Panc1 (cell line): ENCODE measurements at places on chromosomes 1 and 21.

DNA sequence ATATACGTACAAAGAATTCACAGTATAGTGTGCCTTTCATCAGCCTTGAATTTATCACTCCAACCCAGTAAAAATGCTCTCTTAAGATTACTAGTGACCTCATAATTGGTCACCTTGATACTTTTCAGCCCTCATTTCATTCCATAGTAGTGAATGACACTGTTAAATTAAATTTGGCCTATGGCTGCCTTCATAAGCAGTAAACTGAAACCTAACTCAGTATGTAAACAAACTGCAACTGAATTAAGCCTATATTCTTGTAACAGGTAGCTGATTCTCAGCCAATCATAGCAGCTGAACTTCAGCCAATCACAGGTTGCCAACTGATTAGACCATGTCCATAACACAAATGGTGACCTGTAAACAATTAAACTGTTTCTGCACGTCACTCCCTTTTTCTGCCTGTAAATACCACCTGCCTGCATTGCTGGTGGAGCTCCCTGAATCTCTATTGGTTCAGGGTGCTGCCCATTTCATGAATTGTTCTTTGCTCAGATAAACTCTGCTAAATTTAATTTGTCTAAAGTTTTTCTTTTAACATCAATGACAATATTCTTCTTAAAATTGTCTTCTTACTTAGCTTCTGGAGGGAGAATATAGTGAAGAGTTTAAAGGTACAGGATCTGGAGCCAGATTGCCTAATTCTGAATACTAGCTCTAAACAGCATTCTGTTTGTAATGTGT is 24.0 kb upstream of the CAMSAP2 start:
- DNase-seq: no peak
- H3K4me1 ChIP-seq: no peaks in the 10 kb centered on the region
- H3K36me3 ChIP-seq: no peaks in the 10 kb centered on the region
- no peak overlapping the region for H3K27ac ChIP-seq

DNA sequence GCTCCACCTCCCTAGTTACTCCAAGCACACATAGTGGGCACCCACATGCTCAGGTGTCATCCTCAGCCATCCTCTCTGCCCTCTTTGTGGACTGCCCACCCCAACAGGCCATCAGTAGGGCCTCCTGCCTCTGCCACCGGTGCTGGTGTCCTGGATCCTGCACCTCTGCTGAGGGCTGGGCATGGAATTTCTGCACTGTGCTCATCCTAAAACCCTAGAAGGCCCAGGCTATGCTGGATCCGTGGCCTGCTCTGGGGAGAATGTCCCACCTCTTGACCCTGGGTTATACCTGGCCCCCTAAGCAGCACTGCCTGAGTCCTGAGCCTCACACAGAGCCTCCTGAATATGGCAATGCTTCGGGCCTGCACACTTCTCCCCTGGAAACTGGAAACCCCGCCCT is 318.3 kb downstream of the MATN1 start:
- H3K4me3 ChIP-seq: no peak overlapping the region
- H3K27me3 ChIP-seq: no peaks in the 10 kb centered on the region
- H3K4me1 ChIP-seq: no peaks in the 10 kb centered on the region; the same call in 1 of the 2 replicates

GRCh38 chr1:65079941-65080340 is 68.1 kb upstream of the AK4 start:
- no peak overlapping the region for H3K27ac ChIP-seq
- no peaks in the 10 kb centered on the region for H3K36me3 ChIP-seq
- 0 out of 2 replicates have a peak, but pooled peaks cover 2% of the 10 kb centered on the region for H3K27me3 ChIP-seq

DNA sequence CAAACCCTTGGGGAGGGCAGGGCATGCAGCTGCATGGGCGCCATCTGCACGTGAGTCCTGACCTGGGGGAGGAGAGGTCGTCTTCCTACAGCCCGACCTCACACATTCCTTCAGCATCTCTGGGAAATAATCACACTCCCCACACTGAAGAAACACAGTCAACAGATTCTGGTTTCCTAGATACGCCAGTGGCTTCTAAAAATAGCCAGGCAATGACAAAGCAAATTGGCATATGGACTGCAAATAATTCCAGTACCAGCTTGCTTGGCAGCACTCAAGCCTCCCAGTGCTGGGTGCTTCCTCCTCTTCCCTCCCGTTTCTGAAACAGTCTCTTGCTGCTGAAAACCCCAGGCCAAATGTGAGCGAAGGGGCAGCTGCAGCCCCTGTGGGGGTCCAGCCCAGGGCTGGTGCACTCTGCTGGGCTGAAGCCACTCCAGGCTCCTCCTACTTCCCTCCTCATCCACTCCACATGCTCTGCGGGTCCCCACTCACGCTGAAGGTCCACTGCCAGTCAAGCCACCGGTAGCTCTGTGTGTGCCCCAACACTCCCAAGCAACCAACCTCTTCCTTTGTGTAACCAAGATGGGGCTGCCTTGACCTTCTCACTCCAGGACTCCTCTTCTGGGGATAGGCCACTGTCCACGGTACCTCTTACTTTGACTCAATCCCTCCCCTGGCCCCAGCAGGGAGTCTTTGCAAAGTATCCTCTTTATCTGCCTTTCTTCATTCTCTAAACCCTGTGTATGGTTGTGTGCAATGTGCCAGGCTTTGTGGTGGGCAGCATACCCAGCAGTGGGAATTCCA is 69.0 kb downstream of the KCND3 start:
- H3K27me3 ChIP-seq: no peaks in the 10 kb centered on the region; the same call in 1 of the 2 replicates
- no peak for DNase-seq
- no peak overlapping the region for H3K4me3 ChIP-seq
- H3K36me3 ChIP-seq: no peaks in the 10 kb centered on the region
- H3K4me1 ChIP-seq: no peaks in the 10 kb centered on the region

DNA sequence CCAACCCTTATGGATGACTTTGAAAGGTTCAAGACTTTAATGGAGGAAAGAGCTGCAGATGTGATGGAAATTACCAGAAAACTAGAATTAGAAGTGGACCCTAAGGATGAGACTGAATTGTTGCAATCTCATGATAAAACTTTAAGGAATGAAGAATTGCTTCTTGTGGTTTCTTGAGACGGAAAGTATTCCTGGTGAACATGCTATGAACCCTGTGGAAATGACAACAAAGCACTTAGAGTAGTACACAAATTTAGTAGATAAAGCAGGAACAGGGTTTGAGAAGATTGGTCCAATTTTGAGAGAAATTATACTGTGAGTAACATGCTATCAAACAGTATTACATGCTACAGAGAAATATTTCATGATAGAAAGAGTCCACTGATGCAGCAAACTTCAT is 215.4 kb downstream of the OMA1 start:
- H3K36me3 ChIP-seq: no peaks in the 10 kb centered on the region
- H3K4me1 ChIP-seq: no peaks in the 10 kb centered on the region
- DNase-seq: no peak
- no peak overlapping the region for H3K4me3 ChIP-seq
- H3K27me3 ChIP-seq: no peaks in the 10 kb centered on the region

DNA sequence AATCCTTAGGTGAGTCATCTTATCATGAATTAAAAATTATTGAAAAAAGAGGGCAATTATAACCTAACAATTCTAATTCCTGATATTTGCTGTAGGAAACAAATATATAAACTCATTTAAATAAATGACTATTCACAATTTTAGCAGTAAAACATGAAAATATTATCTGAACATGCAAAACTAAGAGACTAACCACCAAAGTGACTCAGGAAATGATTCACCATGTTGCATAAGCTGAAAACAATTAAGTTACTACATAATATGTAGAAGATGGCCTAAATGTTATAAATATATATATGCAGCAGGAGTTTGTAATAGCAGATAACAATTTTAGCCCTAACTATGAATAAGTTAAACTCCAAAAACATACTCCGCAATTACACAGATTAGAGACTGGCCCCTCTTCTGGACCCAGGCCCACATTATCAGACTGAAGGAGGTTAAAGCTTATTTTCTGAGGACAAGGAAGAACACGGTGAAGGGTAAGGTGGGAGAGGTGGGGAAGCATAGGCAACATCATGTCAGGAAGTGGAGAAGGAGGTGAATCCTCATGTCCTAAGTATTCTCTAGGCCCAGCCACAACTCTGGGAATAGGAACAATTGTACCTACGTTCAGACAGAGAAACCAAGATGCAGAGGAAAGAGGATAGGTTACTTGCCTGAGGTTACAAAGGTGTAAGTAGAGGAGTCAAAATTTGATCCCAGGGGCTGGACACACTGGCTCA is 15.6 kb upstream of the AIM2 start:
- H3K27me3 ChIP-seq: no peaks in the 10 kb centered on the region
- no peaks in the 10 kb centered on the region for H3K4me1 ChIP-seq
- DNase-seq: no peak
- no peak overlapping the region for H3K27ac ChIP-seq
- no peak overlapping the region for H3K4me3 ChIP-seq

- peaks cover 32% of the 10 kb centered on the region for H3K4me1 ChIP-seq
- peak overlapping the region; percentile 84; the same call in 1 of the 2 replicates for H3K27ac ChIP-seq
- no peak for DNase-seq
These were observed 167.7 kb downstream of the RUNX1 start for GRCh38 chr21:34881421-34881820.

DNA sequence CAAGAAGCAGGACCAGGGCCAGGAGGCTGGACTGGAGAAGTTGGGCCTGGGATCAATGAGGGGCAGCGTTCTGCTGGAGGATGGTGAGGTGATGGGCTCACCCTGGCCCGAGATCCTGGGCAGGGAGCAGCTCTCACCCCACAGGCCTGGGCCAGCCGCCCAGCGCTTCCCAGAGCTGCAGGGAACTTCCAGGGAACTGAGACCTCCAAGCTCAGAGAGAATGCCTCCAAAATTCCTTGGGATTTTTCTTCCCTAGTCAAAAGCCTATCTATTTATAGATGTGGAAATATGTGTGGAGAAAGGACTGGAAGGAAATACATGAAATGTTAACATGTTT is 121.2 kb downstream of the SPSB1 start:
- peaks cover 36% of the 10 kb centered on the region for H3K4me1 ChIP-seq
- H3K36me3 ChIP-seq: no peaks in the 10 kb centered on the region
- no peak overlapping the region for H3K4me3 ChIP-seq

DNA sequence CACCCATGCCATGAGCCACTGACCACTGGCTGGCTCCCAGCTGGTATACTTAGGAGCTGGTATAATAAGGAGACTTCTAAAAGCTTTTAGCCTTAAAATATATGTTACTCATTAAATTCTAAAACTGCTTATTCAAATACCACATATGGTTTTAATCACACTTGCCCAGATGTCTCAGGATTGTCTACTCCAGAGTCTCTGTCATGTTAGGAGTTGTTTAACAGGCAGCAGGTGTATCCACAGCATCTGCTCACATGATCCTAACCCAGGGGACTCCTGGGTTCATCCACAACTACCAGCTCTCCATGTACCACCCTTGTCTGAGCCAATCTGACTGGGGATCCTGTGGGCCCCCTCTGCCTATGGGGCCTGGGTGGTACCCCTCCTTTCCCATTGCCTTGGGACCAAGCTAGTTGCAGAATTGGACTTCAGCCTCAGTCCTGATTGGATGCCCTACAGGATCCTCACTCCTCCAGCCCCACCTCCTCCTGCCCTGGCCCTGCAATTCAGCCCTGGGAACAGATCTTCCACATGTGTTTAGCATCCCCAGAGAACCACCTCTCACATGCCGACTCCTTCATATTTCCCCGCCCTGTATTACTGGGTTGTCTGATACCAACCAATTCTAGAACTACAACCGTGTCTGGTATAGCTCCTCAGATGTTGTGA is 61.3 kb downstream of the BCAR3 start:
- no peak for DNase-seq
- no peaks in the 10 kb centered on the region for H3K36me3 ChIP-seq
- peak overlapping the region; percentile 17; the same call in 1 of the 2 replicates for H3K27ac ChIP-seq
- no peaks in the 10 kb centered on the region for H3K27me3 ChIP-seq
- no peak overlapping the region for H3K4me3 ChIP-seq
- peaks cover 73% of the 10 kb centered on the region for H3K4me1 ChIP-seq

DNA sequence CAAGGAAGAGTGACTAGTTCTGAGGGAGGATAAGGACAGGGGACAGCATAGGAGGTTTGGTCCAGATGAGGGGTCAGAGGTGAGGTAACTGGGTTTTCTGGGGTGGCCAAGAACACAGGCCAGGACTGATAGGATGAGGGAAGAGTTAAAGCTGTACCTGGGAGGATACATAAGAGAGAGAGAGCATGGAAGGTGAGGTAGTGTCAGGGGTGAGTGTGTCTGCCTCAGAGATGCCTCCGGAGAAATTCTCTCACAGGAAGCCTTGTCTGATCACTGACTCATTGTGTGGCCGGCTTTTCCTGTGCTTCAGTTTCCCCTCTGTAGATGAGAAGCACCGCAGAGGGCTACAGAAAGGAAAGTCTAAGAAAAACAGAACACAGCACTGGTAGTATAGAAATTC is 40.2 kb downstream of the FASLG start:
- H3K4me1 ChIP-seq: no peaks in the 10 kb centered on the region
- no peaks in the 10 kb centered on the region for H3K36me3 ChIP-seq
- H3K4me3 ChIP-seq: no peak overlapping the region

GRCh38 chr1:10649517-10650201 is 146.8 kb downstream of the CASZ1 start:
- no peaks in the 10 kb centered on the region for H3K4me1 ChIP-seq
- H3K36me3 ChIP-seq: no peaks in the 10 kb centered on the region
- no peak overlapping the region for H3K4me3 ChIP-seq

- H3K27ac ChIP-seq: no peak overlapping the region
- H3K27me3 ChIP-seq: peaks cover 18% of the 10 kb centered on the region
- no peaks in the 10 kb centered on the region for H3K36me3 ChIP-seq
These were observed 4.9 kb upstream of the DMRTA2 start for GRCh38 chr1:50427818-50428779.

DNA sequence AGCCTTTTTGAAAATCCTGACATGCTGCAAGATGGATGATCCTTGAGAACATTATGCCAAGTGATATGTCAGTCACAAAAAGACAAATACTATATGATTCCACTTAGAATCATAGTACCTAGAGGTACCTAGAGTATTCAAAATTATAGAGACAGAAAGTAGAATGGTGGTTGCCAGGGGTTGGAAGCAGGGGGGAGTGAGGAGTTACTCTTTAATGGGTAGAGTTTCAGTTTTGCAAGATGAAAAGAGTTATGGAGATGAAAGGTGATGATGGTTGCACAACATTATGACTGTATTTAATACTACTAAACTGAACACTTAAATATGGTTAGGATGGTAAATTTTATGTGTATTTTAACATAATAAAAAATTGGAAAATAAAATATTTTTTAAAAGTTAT is 37.9 kb upstream of the PODN start:
- no peaks in the 10 kb centered on the region for H3K27me3 ChIP-seq
- H3K36me3 ChIP-seq: no peaks in the 10 kb centered on the region
- H3K4me3 ChIP-seq: no peak overlapping the region
- H3K4me1 ChIP-seq: no peaks in the 10 kb centered on the region
- no peak for DNase-seq
- no peak overlapping the region for H3K27ac ChIP-seq

DNA sequence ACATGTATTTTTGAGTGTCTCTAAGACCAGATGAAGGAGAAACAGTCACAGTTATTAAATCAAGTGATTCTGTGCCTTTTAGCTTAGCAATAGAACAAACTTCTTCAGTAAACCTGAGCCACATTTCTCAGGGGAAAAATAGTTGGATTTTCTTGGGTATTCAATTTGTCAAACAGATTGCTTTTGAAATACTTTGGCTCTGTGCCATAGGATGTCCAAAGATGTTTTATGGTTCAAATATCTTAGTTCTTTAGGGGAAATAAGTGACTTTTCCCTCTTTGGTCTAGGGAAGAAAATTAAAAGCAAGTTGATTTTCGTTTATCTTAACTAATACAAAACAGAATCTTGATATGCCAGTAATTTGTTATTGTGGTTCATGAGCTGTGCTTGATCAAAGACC is 125.9 kb downstream of the ATP5PO start:
- H3K4me3 ChIP-seq: no peak overlapping the region
- H3K27ac ChIP-seq: no peak overlapping the region
- H3K4me1 ChIP-seq: no peaks in the 10 kb centered on the region
- no peaks in the 10 kb centered on the region for H3K27me3 ChIP-seq
